Renal cortex interstitium (tissue), 15 donors: ENCODE measurements at places on chromosomes 4 and X.

GRCh38 chr4:66475596-66475995, 805.3 kb upstream of the EPHA5 start:
- DNase-seq = no peak

GRCh38 chr4:143307531-143307930, 29.1 kb upstream of the GAB1 start:
- DNase-seq = no peak

DNA sequence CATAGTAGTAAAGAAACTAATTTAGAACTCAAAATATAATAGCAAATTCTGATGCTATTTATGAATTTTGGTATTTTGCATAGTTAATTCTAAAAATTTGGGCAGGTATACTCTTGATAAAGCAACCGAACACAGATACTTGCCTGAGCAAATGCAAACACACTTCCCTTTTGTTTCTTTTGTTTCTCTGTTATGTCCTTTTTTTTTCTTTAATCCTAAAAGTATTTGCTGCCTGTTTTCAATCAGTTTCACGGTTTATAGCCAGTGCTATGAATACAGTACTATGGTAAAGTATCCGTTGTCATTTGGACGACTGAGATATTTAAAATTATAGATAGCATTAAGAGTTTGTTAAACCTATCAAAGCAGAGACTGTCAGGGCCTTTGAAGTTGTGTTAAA, 84.3 kb upstream of the HPRT1 start:
- DNase-seq = no peak

GRCh38 chr4:19711871-19712270, 539.8 kb upstream of the SLIT2 start:
- no peak for DNase-seq

- no peak for DNase-seq
Observed at GRCh38 chrX:3094261-3094660, 53.0 kb downstream of the ARSF start.

GRCh38 chr4:19494961-19495360, 756.7 kb upstream of the SLIT2 start:
- DNase-seq = no peak

- no peak for DNase-seq
Observed at GRCh38 chr4:100823993-100824323, 306.1 kb upstream of the EMCN start.

- DNase-seq = no peak
Observed at GRCh38 chrX:110733166-110733565, 62.5 kb downstream of the CHRDL1 start.

- no peak for DNase-seq
Observed at GRCh38 chr4:99722725-99723124, 65.1 kb upstream of the C4orf54 start.

GRCh38 chr4:182504463-182504862, 261.3 kb downstream of the TENM3 start:
- no peak for DNase-seq

DNA sequence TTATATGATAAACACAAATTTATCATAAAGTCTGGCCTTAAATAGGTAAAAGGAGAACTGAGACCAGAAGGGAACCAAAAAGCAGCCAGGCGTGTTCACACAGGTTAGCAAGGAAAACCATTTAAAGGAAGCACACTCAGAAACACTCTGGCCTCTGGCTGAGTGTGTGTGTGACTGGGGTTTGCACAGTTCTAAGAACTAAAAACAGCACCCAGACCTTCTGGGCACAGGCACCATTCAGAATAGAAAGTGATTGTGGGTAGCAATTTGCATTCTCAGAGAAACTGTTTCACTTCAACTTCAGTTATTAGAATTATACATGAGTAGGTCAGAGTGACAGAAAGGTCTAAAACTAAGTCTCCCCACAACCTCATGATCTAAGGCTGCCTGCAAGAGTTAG, 10.0 kb downstream of the GPR82 start:
- DNase-seq = no peak

GRCh38 chrX:9189286-9189685, 155.4 kb upstream of the FAM9B start:
- no peak for DNase-seq

DNA sequence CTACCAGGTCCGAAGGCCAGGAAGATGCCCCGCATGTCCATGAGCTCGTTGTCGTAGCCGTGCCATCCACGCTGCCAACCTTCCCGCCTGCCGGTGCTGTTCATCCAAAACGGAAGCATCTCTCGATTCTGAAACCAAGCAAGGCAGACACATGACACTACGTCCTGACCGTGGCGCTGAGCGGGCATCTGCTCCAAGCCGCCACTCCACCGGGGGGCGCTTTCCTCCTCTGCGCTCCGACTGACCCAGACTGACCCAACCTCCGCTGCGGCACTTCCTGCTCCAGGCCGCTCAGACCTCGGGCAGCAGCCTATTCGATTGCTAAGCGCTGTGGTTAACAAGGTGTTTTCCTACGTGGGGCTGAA, 120.5 kb downstream of the ENPP6 start:
- DNase-seq = no peak

GRCh38 chr4:101933855-101934254, 143.3 kb downstream of the BANK1 start:
- no peak for DNase-seq

DNA sequence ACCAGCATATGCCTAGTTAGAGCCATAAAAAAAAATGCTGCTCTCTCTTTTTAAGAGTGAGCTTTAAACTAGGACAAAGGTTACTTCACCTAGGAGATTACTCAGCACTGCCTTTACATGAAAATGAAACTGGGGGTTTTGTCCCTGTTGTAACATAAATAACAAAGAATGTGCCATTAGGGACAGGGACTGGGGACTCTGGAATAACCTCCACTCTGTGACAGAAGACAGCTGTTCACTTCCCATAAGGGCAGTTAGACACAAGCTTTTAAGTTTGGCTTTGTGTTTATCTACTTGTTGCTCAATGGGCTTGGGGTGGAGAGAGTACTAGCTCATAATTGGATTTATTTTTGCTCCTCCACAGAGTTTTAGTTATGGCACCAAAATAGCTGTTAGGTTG, 11.9 kb downstream of the ENPEP start:
- no peak for DNase-seq

GRCh38 chr4:79650794-79651431, 242.9 kb upstream of the GK2 start:
- no peak for DNase-seq

- DNase-seq = no peak
Observed at GRCh38 chrX:129768586-129769466, 10.9 kb upstream of the SASH3 start.

GRCh38 chrX:150736475-150736874, 43.3 kb downstream of the MTMR1 start:
- no peak for DNase-seq

DNA sequence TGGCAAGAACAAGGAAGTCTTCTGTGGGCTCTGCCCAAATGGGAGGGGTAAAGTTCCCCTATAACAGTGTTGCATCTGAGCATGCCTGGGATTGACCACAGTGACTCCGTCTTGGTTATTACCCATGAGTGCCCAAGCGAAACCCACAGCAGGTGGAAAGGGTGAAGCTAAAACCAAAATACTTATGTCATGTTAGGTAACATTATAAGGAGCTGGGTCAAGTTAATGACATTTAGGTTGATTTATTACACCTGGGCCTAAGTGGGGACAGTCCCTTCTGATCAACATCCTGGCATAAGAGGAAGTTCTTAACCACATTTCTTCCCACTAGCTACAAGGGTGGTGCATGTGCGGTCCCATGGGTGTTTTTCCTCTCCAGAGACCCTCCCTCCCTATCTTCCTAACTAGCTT, 1.3 kb upstream of the ZNF732 start:
- no peak for DNase-seq

DNA sequence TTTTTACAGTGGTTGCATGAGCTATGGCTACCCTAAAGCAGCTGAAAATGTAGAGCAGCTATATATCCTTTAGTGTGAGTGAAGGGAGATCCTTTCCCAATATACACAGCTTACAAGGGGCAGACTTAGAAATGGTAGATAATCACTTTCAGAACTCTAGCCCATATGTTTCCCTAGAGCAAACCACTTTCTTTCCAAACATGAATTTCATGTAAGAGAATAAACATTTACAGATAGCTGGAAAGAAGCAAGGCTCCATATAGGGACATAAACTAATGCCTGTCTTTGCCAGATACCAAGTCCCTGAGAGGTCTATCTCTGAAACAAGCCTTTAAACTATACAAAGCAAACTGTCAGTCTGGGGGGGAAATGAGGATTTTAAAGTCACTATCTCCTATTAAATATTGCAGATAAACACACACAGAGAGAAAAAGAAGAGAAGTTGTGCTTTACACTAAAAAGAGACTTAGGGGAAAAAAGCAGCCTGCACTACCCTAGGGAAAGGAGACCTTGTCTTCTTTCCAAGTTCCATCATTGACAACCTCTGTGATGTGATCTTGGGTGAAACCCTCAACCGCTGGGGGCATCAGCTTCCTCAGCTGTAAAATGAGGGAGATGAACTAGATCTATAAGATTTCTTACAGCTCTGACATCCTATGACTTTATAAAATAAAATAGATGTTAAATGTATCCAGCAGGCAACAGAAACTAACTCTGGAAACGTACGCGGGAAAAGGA, 73.6 kb downstream of the TMEM156 start:
- no peak for DNase-seq

DNA sequence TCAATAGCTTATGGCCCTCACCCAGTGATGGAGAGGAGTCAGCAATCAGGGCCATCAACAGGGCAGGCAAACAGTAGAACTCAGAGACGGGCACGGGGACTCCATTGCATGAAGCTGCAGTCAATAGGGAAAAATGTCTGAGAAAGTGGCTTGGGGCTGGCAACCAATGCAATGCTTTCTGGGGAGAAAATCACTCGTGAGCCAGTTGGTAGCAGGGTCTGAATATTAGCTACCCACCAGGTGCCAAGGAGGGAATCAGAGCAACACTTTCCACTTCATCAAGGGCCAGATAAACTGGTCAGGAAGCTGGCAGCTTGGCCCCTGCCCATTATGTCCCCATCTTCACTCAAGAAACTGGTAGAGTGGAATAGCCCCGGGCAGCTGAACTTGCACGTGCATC, 80.7 kb downstream of the STARD8 start:
- no peak for DNase-seq

GRCh38 chr4:17511509-17511949, 361 bp downstream of the QDPR start:
- no peak for DNase-seq
